G401 (cell line): ENCODE measurements at places on chromosomes 3 and 15. TPM values are rescaled to one million over a fixed set of nuclear protein-coding genes. Genes with fewer than 3 reads are reported as not detected.

GRCh38 chr15:76526111-76526510 lies 189.5 kb downstream of the ISL2 start:
- no peak for DNase-seq

DNA sequence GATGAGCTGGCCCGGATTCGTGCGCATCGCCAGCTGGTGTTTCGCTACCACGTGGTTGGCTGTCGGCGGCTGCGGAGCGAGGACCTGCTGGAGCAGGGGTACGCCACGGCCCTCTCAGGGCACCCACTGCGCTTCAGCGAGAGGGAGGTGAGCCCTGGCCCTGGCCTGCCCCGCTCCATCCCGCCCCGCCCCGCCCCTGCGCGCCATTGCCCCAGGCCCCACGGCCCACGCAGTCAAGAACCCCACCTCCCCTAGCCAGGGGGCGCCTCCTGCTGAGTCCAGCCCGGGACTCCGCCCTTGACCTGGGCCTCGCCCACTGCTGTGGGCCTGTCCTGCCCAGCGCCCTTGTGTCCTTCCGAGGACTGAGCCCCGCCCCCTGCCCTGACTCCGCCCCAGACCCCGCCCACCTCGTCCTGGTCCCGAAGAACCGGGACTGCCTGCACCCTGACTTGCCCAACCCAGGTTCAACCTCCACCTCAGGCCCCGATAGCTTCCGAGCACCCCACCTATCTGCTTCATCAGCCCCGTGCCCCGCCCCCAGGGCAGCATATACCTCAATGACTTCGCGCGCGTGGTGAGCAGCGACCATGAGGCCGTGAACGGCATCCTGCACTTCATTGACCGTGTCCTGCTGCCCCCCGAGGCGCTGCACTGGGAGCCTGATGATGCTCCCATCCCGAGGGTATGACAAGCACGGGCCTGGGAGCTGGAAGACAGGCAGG lies 14.8 kb downstream of the NT5DC2 start:
- DNase-seq, result no peak

DNA sequence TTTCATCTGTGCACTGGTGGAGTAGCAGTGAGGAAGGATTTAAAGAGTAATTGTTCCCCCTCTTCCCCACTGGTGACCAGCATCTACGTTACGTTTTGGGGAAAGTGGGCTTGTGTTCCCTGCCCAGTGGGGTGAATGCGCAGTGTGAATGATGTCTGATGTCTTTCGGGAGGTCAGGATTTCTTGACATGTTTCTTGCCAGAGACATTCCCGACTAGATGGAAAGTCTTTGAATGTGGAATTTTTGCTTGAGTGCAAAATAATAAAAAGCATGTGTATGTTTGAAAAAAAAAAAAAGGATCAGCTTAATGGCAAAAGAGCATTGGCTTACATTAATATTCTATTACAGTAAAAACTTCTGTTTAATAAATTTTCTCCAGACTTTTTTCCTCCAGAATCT lies 632.2 kb downstream of the FOXP1 start:
- no peak for DNase-seq

GRCh38 chr3:16911916-16912315 lies 27.2 kb downstream of the PLCL2 start:
- DNase-seq, result no peak

DNA sequence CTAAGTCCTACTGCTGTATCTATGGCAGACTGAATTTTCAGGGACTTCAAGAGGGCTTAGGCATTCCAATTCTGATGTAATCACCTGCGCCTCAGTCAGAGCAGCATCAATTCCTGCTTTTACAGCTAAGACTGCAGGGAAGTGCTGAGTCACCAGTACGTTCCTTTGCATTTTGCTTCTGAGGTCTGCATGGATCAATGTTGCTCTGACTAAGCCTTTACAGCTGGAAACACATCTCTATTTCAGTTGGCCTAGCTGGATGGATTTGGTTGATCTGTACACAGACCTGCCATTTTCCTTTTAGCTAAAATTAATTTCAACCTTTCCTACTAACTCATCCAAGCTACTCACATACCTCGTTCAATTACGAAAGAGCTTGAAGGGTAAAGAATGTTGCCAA lies 51.3 kb downstream of the ETV5 start:
- no peak for DNase-seq

- DNase-seq, result peak; percentile 48
These were observed 3.3 kb upstream of the TAMM41 start for GRCh38 chr3:11850003-11850402.

DNA sequence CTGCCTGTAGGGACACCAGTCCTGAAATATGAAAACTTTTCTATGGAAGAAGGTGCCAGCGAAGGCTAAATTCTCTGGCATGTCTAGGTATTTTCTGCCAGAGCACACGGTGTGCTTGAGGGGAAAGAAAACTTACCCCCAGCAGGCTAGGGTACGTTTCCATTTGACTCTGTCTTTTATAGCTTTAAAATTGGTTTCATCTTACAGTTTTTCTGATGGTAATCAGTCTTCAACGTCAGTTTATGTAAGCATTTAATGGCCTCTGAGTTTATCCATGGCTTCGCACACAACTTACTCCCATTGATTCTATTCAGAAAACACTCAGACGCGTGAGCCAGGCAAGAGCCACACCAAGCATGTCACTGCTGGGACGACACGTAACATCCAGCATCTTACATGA lies 249.7 kb downstream of the ADAMTS17 start:
- DNase-seq, result no peak

- no peak for DNase-seq
These were observed 293.3 kb upstream of the RGMA start for GRCh38 chr15:93382200-93382820.

DNA sequence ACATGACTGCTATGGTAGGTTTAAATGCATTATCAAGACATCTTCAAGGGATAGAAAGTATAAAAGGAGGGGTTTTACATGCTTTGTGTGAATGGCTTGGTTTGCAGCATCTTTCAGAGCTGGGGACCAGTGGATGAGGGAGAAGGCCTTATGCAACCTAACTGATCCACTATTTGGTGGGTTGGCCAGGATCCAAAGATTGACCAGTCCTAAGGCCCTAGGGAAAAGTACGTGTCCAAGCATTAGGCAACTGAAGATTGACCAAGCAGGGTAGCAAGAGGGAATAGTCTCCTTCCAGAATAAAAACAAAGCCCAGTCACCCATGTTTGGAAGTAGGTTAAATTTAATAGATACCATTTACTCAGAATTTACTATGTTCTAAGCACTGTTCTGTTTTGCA lies 509.3 kb downstream of the EPHB1 start:
- no peak for DNase-seq

DNA sequence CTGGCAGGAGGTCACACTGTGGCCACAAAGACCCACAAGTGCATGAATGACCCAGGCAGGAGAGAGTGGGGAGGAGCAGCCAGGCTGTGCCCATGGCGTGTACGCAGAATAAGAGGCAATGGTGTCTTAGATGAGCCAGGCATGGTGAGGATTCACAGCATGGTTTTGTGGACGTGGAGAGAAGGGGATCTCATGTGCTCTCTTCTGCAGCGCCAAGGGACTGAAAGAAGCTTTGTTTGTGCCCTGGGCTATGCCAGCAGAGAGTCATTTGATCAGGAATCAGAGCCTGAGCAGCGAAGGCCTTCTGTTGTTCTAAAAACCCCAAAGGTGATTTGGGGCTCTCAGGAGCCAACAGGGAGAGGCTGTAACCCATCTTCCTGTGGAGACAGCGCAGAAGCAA lies 18.7 kb upstream of the RPP14 start:
- no peak for DNase-seq

DNA sequence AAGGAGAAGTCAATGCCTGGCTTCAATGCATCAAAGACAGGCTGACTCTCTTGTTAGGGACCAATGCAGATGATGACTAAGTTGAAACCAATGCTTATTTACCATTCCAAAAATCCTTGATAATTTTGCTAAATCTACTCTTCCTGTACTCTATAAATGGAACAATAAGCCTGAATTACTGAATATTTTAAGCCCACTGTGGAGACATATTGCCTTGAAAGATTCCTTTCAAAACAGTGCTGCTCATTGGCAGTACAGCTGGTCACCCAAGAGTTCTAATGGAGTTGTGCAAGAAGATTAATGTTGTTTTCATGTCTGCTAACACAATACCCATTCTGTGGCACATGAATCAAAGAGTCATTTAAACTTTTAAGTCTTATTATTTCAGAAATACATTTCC lies 181.0 kb upstream of the CBLB start:
- no peak for DNase-seq

DNA sequence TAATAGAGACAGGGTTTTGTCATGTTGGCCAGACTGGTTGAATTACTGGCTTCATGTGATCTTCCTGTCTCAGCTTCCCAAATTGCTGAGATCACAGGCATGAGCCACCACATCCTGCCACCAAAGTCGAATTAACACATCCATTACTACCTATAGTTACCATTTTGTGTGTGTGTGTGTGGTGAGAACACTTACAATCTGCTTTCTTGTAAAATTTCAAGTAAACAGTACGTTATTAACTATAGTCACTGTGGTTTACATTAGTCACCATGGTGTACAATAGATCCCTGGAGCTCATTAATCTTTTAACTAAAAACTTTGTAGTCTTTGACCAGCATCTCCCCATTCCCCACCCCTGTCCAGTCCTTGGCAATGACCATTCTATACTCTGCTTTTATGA lies 270.0 kb downstream of the NAALADL2 start:
- DNase-seq, result no peak

GRCh38 chr3:117355566-117355965 lies 646.0 kb downstream of the TUSC7 start:
- DNase-seq, result no peak

DNA sequence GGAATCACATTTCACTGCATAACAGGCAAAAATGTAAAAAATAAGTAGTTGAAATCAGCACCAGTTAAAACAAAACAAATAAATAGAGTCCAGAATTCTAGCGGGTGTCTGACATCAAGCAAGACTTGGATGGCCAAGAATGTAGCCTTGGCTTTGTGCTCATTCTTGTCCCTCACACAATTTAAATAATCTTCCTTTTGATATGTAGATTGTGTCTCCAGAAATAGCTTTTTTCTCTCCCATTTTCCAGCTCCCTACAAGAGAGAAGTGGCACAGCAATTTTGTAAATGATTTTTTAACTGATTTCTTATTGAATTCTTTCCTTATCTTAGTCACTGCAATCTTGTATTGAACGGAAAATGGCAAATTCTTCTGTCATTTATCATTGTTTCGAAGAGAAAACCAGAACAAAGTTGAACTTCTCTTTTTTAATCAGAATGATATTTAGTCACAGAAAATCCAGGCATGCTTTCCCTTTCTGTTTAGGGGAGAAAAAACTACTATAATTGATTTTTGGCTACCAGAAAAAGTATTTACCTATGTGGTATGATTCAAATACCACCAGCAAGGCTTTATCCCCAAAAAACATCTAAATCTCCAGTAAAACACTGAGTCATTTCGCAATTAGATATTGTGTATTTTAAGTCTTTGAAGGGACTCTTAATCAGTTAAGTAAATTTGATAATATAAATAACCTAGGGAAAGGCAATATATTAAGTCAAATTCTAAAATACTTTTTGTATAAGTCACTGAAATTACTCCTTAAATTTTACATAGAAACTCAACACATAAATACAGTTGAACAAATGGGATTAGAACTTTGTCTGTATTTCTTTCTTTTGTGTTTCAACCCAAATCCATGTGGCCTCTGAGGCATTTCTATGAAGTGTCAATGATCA lies 481.7 kb downstream of the GBE1 start:
- DNase-seq, result no peak

GRCh38 chr3:56557831-56558170 lies 826 bp downstream of the CCDC66 start:
- DNase-seq, result no peak

DNA sequence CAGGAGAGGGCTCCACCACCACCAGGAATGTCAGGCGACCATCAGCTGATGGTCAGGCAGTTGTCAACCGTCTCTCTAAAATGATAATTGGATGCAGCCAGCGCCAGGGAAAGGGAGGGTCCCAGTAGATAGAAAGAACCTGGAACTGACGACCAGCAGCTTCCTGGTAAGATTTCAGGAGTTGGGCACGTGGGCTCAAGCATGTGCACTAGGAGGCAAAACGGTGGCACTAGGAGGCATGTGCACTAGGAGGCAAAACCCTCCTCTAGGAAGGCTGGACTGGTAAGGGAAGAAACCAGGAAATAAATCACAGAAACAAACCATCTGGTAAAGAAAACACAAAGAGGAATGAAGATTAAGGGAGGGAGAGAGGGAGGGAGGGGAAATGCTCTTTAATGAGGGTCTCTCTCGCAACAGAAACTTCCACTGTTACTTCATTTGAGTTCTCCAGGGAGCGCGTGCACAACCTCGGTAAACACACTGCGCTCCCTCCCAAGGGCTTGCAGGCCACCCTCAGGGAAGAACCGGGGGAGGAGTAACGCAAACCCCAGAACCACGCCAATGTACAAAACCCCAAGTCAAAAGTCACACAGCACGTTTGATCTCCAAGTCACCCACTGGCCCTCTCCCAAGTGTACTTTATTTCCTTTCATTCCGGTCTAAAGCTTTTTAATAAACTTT lies 116.7 kb downstream of the XXYLT1 start:
- no peak for DNase-seq

- no peak for DNase-seq
These were observed 489.0 kb downstream of the NTRK3 start for GRCh38 chr15:87767516-87767915.

DNA sequence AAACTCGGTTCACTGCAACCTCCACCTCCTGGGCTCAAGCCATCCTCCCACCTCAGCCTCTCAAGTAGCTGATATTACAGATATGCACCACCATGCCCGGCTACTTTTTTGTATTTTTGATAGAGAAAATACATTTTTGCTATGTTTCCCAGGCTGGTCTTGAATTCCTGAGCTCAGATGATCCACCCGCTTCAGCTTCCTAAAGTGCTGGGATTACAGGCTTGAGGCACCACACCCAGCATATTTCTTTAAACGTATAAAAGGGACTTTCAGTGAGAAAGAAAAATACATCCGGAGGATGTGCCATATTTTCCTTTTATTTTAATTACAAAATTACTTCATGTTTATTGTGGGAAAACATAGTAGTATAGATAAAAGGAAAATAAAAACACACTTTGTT lies 55.2 kb downstream of the RPL39L start:
- no peak for DNase-seq

GRCh38 chr15:89575656-89576416 lies 567 bp downstream of the TICRR start:
- DNase-seq, result no peak

DNA sequence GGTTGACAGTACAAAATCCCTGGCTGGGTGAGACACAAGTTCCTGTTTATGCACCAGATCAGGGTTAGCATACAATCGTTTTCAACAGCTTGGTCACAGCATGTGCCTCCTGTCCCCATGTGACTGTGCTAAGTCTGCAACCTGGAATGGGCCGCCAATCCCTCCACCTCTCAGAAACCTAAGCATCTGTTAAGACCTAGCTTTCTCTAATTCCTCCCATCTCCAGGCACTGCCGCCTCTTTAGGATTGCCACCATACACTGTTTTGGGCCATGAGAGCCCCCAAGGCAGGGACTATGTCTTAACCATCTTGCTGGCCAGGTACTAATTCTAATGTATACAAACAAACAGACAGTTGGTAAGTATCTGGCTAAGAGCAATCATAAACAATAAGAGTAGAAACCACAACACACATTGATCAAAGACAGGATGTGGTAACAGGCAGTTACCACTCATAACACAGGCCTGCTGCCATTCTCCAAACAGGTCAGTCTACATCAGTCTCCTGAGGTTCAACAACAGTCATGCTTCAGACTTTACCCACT lies 25.6 kb downstream of the SEC22C start:
- DNase-seq, result peak; percentile 99

GRCh38 chr3:58664611-58665010 lies 2.0 kb downstream of the FAM3D start:
- no peak for DNase-seq

LRRN1 gene
- not detected in 2 replicates for total RNA-seq

MNS1 gene
- 1.3 and 2.1 TPM in 2 replicates for total RNA-seq

GPR149 gene
- 0.62 and 3.2 TPM in 2 replicates for total RNA-seq

BAHD1 gene
- total RNA-seq, result 33.8 and 37.2 TPM in 2 replicates

GOLGA8G gene
- total RNA-seq, result not detected in 2 replicates

POLG gene
- total RNA-seq, result 93.8 and 95.5 TPM in 2 replicates

GPR27 gene
- 0.31 TPM in 1 of 2 replicates, not detected in the other for total RNA-seq

RASL12 gene
- total RNA-seq, result not detected in 2 replicates
